ENCODE measurements at places on chromosomes 12 and 14. TPM values are rescaled to one million over a fixed set of nuclear protein-coding genes. Genes with fewer than 3 reads are reported as not detected.

GRCh38 chr14:50087341-50088116 lies 28.8 kb downstream of the VCPKMT start:
- DNase-seq, result no peak

DNA sequence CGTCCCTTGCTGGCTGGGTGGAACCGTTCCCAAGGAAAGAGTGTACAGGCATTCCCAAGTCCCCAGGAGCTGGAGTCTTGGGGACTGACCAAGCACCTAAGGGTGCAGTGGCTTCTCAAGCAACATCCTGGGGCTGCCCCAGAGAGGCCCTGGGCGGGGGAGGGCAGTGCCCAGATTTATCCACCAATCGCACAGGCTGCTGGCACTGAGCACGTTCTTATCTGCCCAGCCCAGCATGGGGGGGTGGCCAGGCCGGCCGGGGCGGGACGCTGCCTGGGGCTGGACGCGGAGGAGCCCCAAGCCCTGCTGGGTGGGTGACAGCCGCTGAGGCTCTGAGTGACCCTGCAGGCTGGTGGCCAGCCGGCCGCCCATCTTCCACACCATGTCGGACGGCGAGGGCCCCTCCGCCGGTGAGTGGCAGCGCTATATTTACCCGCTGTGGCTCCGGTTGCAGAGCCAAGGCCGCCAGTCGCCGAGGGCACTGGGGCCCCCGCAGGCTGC lies 53.4 kb downstream of the CYP46A1 start:
- peak; percentile 86 for DNase-seq

GRCh38 chr12:76069339-76069738 lies 15.1 kb downstream of the NAP1L1 start:
- no peak for DNase-seq

DNA sequence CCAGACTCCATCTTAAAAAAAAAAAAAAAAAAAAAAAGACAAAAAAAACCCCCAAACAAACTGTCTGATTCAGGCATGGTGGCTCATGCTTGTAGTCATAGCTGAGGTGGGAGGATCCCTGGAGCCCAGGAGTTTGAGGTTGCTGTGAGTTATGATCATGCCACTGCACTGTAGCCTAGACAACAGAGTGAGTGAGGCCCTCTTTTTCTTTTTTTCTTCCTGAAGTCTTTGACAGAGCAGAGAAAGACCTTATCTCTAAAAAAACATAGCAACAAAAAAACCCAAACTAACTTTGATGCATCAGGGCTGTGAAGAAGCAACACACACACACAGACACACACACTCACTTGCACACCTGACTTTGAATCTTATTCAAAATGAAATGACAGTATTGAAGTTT lies 7.7 kb upstream of the AMN1 start:
- DNase-seq, result no peak

The MYH6 gene
- 4,258 TPM for total RNA-seq

The DBX2 gene
- total RNA-seq, result 0.07 TPM

- no peak for DNase-seq
These were observed 3.6 kb upstream of the LGALS3 start for GRCh38 chr14:55125403-55125802.

DNA sequence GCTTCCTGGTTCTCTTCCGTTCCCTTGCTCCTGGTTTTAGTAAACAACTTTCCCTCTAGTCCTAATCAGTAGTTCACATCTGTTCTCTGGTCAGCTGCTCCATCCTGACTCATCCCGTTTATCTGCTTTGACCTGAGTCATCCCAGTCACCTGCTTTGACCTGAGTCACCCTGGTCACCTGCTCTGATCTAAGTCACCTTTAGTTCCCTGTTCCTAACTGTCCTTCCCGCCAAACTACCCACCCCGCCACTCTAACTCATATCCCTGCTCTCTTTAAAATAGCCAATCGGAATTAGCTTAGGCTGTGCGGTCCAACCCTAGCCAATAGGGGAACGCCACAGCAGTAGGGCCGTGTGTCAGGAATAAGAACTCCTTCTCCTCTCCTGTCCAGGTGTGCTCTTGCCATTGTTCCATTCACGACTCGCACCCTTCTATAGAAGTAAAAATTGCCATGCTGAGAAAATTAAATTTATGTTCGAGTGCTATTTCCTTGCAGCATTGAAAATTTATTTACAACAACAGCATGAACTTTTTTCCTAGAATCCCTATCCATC lies 3.1 kb upstream of the ANKRD33 start:
- DNase-seq, result no peak

DNA sequence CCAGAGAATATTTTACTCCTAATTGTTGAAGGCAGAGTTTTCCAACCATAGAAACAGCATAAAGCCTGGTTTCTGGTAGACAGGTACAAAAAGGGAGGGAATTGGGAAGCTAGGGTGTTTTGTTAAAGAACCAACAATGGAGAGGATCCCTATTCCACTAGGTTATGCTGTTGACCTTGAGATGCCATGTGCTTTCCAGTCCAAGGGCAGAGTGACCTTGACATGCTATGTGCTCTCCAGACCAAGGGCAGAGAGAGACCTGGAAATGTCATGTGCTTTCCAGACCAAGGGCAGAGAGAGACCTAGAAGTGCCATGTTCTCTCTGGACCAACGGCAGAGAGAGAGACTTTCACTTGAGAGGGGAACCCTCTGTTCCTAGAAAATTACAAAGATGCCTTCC lies 1043.8 kb upstream of the FBXO33 start:
- no peak for DNase-seq

DNA sequence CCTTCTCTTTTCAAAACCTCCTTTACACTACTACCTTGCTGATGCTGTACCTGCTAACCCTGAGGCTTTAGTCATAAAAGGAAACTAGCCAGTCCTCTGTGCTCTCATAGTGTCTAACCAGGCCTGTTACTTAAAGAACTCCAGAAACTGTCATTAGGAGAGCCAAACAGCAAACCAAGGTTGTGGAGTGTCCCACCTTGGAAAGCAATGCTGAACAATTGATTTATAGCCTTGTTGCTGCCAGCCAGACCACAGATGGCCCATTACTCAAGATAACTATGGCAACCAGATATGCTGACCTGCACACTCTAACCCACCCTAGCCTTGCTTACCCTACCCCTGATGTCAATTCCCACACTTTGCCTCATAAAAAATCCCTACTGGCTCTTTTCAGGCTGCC lies 26.5 kb upstream of the BCAT1 start:
- no peak for DNase-seq

- DNase-seq, result no peak
These were observed 39.6 kb upstream of the LIN7A start for GRCh38 chr12:80977346-80977745.

GRCh38 chr14:50064993-50065392 lies 51.4 kb downstream of the VCPKMT start:
- DNase-seq, result no peak

DNA sequence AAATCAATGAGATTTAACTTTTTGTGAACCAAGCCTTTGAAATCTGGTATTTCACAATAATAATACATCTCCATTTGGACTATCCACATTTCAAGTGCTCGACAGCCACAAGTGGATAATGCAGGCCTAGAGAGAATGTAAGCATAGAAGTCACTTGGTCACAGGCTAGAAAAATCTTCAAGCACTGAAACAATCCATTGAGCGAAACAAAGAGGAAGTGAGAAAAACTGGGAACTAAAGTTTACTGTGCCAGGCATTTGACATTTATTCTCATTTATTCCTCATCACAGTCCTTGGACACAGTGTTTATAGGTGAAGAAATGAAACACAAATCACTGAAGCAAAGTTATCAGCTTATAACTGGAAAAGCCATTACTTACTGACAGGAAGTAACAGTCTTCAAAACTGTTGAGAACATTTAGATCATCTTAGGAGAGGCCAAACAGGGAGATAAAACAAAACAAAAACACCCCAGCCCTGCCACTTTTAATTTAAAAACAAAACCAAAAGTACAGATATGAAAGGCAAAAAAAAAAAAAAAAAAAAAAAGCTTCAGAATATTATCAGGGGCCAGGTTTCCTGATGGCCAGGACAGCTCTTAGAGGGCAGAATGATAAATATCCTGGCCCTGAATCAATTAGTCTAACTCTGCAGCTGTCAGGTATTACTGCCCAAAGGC lies 29.2 kb downstream of the GNS start:
- no peak for DNase-seq

The RFLNA gene
- 0.10 TPM for total RNA-seq

DNA sequence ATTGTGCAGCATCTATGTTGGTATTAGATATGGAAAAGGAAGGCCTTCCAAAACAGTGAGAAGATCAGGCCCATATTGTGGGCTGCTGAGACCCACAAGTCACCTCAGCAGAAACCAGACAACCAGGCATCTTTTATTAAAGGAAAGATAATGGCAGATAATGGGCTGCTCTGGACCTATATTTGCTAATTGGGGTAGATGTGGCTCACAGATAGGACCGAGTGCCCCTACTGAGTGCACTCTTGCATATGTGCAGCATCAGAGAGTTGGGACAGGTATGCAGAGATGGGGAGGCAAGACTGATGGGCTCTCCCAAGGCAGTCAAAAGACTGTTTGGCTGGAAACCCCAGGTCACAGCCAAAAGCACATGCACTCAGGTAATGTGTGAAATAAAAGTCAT lies 149.8 kb upstream of the GZMB start:
- no peak for DNase-seq

The CDKN3 gene
- 5.5 TPM for total RNA-seq

DNA sequence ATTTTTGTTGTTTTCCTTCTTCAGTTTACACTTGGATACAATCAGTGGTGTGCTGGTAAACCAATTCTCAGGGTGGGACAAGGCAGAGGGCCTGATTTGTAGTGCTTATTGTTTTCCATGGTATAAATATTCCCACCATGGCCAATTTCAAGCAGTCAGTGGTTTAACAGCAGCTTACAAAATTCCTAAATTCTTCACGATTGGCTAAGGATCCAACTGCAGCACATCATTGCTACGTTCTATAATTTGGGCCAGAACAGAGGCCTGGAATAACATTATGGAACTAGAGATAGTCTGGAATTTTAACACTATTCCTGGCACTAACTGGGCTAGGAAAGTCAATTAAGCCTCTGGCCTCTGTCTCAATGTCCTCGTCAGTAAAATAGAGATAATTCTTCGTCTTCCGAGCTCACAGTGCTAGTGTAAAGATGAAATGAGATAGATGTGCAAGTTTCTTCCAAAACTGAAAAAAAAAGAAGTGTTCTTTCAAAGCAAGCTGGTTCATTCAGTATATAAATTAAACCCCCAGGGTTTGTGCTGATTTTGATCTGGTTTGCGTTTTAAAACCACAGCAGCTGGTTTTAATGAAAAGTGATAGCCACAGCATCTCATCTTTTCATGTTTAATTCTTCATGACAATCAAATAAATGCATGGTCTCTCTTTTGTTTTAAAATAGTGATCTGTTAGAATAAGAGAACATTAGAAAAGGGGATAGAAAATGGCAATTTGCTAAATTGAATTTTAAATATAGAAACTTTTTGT lies 104.1 kb downstream of the EPS8 start:
- DNase-seq, result no peak

The SYT10 gene
- not detected for total RNA-seq

DNA sequence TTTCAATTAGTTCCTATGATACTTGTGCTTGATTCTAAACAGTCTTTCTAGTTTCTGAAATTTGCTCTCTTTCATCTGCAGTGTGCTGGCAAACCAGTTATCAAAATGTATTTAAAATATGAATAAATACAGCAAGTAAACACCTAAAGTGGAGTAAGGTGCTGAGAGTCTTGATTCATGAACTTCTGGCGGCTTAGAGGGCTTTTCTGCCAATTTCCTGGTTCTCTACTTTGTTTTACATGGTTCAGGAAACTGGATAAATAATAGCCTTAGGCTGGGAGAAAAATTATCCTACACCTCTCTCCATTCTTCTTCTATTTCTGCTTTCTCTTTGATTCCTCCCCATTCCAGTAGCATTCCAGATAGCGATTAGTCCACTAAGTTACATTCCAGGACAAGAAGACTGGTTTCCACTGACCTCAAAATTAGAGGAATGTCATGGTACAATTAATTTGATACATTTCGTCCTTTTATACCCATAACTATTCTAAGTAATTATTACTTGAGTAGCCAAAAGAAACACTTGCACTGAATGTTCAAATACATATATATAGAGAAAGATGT lies 14.9 kb downstream of the ATP2B1 start:
- no peak for DNase-seq

DNA sequence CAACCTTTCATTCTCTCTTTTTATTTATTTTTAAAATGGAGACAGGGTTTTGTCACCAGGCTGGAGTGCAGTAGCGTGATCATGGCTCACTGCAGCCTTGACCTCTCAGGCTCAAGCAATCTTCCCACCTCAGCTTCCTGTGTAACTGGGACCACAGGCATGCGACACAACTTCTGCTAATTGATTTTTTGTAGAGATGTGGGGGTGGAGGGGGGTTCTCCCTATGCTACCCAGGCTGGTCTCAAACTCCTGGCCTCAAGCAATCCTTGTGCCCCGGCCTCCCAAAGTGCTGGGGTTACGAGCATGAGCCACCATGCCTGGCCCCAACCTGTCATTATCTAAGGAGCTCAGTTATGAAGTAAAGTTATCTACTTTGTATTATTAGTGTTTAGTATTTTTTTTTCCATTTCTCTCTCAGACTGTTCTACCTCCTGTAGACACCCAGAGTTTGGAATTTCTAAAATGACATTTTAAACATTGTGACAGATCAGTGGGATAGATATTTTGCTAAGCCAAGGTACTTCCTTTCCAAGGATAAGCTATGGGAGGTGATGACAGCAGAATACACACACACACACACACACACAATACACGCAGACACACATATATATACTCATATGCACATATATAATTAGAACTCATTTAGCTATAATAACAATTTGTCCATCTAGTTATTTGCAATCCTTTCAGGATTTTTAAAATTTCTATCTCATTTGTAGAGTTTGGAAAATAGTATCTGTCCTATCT lies 2.1 kb upstream of the USP44 start:
- DNase-seq, result no peak

DNA sequence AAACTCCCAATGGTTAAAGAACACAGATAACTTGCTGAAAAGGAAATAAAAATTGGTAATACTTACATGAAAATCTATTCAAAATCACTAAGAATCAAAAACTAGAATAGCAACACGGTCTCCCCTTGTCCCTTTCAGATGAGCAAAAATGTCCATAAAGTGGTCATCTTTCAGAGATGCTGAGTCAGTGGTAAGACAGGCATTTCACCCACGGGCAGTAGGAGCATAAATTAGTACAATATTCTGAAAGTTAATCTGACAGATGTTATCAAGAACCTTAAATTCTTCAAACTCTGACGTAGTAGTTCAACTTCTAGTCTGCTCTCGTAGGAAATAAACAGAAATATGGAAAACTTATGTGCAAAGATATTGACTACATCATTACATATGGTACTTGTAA lies 33.1 kb upstream of the GNPNAT1 start:
- no peak for DNase-seq

DNA sequence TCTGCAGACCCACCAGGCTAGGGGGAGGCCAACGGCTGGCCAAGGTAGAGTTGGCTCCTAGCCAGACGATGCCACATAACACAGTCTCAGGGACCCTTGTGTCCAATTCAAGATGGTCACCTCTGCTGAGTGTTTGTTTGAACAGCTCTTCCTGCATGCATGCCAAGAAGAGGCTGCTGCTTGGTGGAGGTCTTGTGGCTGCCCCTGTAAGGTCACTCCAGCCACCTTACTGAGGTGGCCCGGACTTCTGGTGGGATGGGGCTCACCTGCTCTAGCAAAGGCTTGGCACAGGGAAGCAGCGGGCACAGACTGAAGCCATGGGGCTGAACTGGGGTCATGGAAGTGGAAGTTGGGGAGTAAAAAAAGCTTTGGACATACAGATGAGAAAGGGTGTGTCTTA lies 210.3 kb downstream of the GLT1D1 start:
- no peak for DNase-seq

Measured in left ventricle myocardium superior (tissue), 1 donor.